ENCODE measurements at places on chromosomes 3 and 15.

- no peak for DNase-seq
Observed at GRCh38 chr15:98931004-98931403, 76.6 kb downstream of the PGPEP1L start.

DNA sequence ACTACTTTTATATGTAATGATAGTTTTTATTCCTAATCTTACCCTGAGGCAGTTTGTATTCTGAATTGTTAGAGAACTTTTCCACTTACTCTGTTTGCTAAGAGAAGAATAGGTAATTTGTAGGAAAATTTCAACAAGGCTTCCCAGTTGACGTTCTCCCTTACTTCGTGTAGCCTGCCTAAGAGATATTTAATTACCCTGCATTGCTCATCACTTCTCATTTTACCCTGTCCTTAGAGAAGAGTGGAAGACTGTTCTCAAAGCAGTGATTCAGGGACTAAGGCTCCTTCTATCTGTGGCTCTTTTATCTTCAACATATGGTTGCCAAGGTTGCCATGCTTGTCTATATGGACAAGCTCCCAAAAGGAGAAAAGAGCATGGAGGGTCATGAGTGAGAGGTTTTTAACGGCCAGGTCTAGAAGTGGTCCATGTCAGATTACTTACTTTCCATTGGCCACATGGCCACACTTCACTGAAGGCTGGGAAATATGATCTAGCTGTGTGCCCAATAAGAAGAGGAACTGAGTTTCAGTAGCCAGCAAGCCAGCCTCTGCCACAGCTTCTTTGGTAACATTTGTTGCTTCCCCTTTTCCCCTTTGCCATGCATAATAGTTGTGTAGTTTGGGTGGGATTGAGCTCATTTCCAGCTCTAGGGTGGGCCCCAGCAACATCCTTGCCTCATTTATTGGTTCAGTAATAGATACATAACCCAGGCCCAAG lies 22.1 kb downstream of the PDE8A start:
- no peak for DNase-seq

- DNase-seq: peak; percentile 23
Observed at GRCh38 chr15:92011611-92012367, 158.3 kb downstream of the SLCO3A1 start.

- DNase-seq: no peak
Observed at GRCh38 chr3:178705925-178706324, 169.7 kb downstream of the KCNMB2 start.

DNA sequence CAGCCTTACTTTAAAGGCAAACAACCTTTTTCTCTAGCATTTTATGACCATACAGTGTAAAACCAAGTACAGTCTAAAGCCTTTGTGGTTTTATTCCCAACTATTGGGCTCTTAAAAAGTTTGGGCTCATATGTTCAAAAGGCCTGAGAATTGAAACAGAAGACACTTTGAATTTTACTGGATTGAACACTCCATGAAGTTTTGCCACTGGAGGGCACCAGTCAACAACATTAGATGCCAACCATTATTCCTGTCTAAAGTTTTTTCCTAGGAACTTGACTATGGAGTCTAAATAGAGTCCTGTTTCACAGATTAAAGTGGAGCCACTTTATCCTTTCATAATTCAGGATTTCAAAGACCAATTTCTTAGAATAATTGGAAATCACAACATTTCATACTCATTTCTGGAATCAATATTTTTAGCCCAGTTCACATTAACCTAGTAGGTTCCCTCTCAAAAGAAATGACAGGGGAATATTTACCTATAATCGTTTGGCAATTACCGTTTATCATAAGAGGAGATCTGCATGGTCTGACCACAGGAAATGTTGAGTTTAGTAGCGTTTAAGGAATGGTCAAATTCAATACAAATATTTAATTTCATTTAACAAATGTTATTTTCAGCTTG lies 244.1 kb upstream of the PDZRN3 start:
- no peak for DNase-seq

GRCh38 chr3:42501681-42502428 lies 588 bp upstream of the VIPR1 start:
- DNase-seq: peak; percentile 27

DNA sequence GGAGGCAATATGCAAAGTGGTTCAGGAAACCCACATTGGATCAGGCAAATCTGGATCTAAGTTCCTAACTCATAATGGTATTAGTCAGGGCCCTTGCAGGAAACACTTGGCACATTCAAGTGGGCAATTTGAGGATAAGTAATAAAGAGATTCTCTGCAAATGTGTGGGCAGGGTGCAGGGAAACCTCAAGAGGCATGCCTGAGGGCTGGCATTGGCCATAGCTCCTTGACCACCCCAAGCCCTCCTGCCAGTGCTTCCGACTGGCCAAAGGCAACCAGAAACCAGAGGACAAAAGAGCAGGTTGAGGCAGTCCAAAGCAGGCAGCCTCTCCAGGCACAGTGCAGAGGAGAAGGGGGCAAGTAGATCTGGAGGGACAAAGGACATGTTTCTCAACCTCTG lies 130.8 kb upstream of the SNTN start:
- no peak for DNase-seq

GRCh38 chr3:147915057-147915456 lies 505.9 kb downstream of the ZIC1 start:
- no peak for DNase-seq

- DNase-seq: peak; percentile 7
Observed at GRCh38 chr3:177300039-177300833, 103.0 kb upstream of the TBL1XR1 start.

DNA sequence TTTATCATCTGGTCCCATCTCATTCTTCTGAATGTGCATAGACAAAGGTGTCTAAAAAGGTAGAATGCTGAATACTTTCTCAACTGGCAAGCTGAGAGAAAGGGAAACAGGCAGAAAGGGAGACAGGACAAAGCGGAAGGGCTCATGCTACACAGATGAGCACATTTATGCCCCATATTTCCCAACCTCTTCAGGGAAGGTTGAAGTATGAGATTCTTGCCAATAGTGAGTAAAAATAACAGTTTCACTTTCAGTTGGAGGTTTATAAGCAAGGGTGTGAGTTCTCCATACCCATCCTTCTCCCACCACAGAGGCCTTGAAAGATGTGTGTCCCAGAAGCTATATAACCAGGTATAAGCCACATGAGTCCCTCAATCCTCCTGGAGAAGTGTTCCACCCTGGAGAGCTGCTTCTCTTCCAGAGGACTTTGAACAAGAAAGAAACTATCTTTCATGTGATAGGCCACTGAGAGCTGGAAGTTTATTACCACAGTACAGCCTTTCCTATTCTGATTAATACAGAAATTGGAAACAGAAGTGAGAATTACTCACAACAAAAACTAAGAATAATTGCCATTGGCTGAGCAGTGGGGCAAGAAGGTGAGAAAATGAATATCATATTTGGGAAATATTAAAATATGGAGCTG lies 709.4 kb upstream of the NR2F2 start:
- no peak for DNase-seq

GRCh38 chr3:50341537-50341936 lies 901 bp upstream of the RASSF1 start:
- DNase-seq: no peak

- no peak for DNase-seq
Observed at GRCh38 chr3:4138786-4139431, 164.3 kb upstream of the SETMAR start.

- DNase-seq: no peak
Observed at GRCh38 chr3:71191031-71191482, 392.5 kb downstream of the FOXP1 start.

GRCh38 chr3:116445311-116445841 lies at the start of gene LSAMP:
TSS of gene LSAMP (minus strand) at chr3:116445487.
- peak; percentile 36 for DNase-seq

DNA sequence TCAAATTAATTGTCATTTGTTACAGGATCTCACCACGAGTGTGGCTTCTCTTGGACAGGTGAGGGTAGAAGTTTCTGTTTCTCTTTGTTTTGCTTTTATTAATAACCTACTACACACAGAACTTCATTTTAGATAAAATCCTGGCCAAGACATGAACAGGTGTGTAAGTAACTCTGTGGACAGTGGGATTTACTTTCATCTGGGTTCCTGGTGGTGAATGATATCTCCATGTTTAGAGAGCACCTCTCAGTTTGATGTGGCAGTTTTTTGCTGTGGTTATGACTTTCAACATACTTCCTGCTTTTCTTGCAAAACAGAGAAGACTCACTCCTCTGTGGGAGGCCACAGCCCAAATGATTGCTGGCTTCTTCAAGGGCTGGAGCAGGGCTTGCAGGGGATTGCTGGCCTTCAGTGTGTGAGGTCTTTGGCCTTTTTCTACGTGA lies 71.1 kb upstream of the XCR1 start:
- no peak for DNase-seq

- no peak for DNase-seq
Observed at GRCh38 chr3:9214599-9214998, 34.8 kb downstream of the SRGAP3 start.

DNA sequence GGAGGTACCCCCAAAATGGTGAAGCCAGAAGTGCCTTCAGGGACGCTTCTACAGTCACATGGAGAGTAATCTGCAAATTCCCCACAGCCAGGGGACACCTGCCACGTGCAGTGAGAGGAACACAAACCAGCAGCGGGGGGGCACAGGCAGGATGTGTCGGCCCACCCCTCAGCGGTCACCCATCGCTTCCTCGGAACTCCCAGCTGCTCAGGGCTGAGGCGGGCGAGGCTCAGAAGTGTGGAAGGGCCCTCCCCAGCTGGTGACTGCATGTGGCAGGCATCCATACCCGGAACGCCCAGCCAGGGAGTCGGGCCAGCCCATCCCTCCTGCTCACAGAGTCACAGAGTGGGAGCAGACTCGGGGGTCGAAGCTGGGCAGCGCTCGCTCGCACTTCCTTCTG lies 63.7 kb downstream of the SLC12A8 start:
- no peak for DNase-seq

DNA sequence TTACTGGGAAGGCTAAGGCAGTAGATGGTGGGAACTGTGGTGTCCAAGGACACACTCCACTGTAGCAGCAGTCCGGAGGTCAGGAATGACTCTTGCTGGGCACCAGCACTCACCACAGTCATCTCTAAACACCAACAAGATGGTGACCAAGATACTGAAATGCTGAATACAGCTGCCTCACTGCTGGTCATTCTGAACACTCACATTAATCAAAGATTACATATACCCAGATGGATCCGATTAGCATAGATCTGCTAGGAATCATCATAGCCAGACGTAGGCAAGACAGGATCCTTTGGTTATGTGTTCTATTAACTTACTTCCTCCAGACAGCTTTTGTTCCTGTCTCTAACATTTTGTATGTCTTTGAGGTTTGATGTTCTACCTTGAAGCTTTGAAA lies 134.9 kb upstream of the BFSP2 start:
- DNase-seq: no peak

DNA sequence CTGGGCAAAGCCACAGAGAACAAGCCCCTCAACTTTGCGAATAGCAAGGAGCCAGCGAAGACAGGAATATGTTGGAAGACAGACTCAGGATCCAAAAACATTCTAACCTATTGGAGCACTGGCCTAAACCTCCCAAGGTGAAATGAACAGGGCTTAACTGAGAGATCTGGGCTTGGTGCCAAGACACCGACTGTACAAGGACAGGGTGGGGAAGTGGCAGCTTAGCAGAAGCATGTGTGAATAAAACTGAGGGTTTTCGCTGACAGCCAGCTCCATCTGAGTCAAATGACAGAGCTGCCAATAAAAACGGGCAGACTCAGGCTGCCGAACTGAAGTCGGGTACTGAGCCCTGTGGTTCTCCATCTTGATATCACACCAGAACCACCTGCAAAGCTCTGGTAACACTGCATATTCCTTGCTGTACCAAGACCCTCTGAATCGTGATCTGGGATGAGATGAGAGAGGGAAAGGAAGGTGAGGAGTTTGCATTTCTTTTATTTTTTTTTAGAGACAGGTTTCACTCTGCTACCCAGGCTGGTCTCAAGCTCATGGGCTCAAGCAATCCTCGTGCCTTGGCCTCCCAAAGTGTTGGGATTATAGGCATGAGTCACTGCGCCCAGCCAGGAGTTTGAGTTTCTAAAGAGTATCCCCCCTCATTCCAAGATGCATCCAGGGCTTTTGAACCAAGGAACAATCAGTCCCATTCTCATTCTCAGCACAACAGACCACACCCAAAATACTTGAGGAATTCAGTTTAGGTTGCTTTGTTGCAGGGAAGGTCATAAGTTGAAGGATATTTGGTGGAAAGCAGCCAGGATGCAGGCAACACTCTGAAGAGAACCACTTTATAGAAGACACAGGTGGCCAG lies 6.0 kb upstream of the PLCB2 start:
- DNase-seq: no peak

- DNase-seq: no peak
Observed at GRCh38 chr3:150751781-150752263, 11.1 kb downstream of the SIAH2 start.

DNA sequence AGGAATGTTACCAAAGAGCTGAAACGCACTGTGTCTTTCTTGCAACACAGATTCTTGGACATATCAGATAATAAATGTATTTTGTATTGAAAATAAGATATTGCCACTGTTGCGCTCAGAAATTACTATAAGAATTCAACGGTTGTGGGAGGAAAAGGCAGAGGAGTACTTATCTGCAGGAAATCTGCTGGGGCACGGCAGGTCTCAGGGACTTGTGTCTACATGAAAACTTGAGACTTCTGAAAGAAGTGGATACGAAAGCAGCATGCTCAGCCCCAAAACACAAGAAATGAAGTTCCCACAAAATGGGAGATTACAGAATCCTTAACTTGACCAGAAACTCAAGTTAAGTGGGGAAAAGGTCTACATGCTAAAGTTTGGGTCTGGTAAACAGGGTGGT lies 86.5 kb downstream of the IGSF11 start:
- no peak for DNase-seq

DNA sequence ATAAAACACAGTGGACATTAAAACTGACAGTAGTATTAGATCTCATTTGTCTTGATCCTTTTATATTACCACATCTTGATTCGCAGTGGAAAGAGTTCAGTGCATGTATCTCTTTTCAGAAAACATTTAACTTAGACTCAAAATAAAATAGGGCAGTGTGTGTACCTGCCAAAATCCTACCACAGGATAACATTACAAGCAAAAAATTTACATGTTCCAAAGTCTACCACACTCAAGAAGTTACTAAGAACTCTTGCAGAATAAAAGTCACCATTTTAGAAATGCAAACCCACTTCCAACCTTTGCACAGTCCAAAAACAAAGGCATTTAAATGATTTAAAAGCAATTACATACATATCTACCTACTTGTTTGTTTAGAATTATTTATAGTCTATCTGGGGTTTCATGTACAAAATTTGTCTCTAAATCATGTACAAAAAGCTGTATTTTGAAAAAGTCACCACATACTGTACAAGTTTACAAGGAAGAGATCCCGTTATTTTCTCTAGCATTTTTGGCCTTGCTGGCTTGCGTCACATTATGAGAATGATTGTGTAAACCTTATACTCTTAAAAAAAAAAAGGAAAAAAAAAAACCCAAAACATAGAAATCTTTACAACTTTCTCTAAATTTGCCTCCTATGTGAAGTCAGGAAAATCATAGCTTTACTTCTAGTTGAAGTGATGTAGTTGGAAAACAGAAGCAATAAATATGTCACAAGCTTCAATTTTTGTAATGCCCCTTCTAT lies 153.8 kb downstream of the ADAM10 start:
- no peak for DNase-seq

DNA sequence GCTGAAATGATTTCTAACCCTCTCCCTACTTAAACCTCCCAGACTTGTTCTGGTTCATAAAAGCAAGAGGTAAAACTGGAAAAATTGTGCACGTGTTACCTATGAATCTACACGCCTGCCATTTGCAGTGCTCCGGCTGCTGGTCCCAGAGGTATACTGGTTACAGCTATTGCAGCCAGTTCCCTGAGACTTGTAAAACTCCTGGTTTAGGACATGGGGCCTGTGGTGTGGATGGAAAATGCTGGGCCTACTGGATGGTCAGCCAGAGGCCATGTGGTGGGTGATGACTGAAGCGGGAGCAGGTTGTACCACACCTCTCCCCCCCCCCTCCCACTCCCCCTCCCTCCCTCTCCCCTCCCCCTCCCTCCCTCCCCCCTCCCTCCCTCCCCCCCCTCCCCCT lies 45.0 kb downstream of the SENP2 start:
- DNase-seq: no peak

Data from C1 segment of cervical spinal cord (tissue), 14 donors.